ENCODE measurements at places on chromosomes 2 and 18.

DNA sequence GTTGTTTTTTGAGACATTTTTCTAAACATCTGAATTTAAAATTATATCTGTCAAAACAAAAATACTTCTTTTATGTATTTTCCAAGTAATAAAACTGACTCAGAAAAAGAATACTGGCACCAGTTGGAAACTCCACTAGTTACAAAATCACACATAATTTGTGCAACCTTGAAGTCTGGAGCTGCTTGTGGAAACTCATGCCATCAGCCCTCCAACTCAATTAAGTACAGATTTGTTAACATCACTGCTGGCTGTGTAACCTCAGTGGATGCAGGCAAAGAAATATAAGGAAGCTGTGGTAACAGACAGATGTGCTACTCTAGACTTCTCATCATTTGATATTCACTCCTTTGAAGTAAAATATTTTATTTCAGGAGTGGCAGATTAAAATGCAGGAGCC lies 30.0 kb upstream of the RAPH1 start:
- DNase-seq: no peak

GRCh38 chr2:149082735-149083134 lies 44.2 kb downstream of the LYPD6B start:
- no peak for DNase-seq

DNA sequence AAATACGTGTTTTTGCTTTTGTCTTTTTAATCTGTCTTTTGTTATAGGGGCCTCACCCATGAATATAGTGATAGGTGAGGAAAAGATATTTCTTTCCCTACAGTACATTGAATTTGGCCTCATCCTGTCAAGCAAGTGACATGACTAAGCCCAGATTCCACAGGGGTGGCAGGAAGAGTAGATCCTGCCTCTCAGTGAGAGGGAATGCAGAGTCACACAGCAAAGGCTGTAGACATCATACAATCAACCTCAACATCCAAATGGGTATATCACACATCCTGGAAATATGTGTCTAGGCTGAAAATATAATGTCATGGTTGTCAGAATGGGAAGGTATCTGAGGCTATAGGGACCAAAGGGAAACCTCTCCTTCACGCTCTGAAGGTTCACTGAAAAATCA lies 269.6 kb downstream of the CDH20 start:
- no peak for DNase-seq

- no peak for DNase-seq
These were observed 581.2 kb upstream of the SLC8A1 start for GRCh38 chr2:41033127-41033526.

DNA sequence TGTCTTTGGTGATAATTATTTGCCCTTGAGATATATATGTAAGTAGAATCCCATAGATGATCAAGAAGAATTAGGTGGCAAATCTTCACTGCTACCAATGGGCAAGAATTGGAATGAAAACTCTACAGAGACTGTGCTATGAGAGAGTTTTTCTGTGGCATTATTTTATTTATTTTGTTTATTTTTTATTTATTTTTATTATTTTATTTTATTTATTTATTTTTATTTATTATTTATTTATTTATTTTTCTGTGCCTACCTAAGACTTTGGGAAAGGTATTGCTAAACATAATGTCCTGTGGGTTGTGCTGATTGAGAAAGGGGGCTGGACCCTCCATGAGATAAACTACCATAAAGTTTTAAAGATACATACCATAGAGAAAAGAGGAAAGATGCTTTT lies 16.6 kb upstream of the NR4A2 start:
- no peak for DNase-seq

GRCh38 chr2:26184555-26185303 lies 11.8 kb downstream of the GAREM2 start:
- DNase-seq: peak; percentile 71

All from stimulated activated CD8-positive, alpha-beta memory T cell treated with anti-CD3 and anti-CD28 coated beads, Interleukin-4, amount 100 ng/mL, for 1 hour (primary cell).